ENCODE measurements at places on chromosomes 7 and 10.

DNA sequence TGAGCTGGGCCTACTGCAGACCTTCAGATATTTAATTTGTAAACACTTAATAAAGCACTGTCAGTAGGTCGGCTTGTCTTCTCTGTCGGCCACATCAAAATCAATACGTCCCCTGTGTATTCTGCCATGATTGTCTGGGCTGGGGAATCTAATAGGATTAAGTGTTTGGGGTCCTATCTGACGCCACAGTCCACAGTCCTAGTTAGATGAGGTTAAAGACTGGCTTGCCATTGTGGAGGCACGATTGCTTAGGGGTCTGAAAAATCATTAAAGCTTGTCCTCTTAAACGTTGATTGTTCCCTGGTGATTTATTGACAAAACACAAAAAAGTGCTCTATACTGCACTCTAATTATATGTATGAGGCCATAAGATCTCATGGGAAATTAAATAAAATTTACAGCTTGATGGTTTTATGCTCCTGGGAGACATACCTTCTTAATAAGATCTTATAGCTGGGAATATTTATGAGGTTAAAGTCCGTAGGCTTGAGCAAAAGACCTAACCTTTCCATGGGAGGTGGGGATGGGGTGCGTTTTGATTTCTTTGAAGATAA, 650.3 kb upstream of the GALNT17 start:
- no peak for DNase-seq

DNA sequence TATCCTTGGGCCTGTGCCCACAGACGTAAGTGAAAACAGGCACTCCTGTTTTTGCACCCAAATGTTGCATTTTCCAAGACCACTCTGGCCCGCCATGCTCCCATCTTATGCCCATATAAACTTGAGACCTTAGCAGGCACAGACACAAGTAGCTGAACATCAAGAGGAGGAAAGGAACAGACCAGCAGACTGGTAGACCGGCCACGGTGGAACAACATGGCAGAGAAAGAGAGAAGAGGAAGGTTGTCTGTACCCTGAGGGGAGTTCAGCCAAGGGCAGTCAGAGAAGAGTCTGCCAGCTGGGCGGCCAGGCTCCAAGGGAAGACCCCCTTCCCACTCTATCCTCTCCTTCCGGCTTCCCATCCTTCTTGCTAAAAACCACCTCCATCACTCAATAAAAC, 85.3 kb downstream of the GPR37 start:
- no peak for DNase-seq

DNA sequence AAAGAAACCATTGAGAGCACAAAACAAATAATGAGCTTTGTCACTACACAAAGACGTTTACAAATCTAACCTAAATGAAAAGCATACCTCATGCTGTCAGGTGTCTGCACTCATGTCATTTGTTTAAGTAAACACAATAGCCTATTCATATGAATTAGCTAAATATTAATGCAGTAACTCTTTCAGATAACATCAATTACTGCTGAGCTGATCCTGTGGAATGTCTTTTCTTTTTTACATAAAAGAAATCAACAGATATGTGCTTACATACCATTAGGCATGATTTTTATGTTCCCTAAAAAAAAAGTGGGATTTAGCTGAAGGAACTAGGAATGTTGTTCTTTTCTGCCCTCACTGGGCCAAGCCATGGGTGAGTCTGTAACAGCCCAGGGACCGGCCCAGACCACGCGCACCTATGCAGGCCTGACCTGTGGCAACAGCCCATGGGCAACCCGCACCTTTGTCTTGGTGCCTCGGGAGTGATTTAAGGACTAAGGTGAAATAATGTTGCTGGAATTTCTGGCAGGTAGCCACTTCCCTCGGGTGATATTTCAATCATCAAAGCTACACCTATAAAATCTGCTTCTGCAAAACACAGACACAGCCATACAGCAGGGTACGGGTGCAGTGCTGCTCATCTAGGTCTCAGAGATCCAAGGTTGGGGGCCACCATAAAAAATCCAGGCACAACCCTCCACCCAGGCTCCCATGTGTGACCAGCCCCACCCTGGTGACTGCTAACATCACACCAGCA, 44.6 kb downstream of the FGFR2 start:
- no peak for DNase-seq

DNA sequence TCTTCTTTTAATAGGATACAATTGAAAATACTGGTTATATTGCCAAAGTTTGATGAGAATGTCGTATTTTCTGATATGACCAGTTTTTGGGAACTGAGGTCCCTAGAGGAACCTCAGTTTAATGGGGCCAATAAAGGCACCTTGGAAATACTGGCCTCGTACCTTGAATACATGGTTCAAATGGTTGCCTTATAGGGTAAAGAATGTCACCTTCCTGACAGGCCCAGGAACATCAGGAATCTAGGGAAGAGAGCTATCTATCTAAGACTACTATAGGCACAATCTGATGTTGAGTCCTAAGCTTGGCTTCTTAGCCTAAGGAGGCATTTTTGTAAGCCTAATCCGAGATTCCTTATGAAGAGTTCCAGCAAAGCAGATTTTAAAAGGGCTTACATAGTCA, 9.3 kb downstream of the SHTN1 start:
- DNase-seq: no peak

DNA sequence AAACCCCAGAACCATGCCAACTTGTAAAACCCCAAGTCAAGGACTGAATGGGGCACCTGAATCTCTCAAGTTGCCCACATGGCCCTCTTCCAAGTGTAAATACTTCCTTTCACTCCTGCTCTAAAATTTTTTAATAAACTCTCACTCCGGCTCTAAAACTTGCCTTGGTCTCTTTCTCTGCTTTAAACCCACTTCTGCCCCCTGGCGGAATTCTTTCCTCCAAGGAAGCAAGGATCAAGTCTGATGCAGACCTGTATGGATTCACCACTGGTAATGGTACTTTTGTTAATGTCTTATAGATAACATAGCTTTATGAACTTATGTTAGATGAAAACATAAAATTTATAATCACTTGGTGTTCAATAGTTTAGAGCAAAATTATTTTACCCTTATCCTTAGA, 33.8 kb downstream of the SLC16A9 start:
- DNase-seq: no peak

GRCh38 chr10:120948889-120949608, 97.9 kb downstream of the WDR11 start:
- peak; percentile 61 for DNase-seq

DNA sequence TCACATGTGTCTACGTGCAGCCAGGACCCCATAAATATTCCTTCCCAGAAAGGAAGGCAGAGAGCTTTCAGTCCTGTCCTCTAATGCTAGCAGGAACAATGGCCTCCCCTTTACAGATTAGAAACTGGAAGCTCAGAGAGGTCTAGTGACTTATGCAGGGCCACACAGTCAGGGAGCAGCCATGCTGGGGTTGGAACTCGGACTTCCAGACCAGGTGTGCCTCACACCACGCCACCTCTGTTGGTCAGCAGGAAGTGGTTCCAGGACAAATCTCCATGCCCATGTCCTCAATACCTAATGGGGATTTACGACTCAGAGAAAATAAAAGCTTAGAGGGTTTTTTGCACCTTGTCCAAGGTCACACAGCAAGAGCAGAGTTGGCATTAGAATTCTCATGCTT, 378.9 kb downstream of the RPS24 start:
- DNase-seq: no peak

DNA sequence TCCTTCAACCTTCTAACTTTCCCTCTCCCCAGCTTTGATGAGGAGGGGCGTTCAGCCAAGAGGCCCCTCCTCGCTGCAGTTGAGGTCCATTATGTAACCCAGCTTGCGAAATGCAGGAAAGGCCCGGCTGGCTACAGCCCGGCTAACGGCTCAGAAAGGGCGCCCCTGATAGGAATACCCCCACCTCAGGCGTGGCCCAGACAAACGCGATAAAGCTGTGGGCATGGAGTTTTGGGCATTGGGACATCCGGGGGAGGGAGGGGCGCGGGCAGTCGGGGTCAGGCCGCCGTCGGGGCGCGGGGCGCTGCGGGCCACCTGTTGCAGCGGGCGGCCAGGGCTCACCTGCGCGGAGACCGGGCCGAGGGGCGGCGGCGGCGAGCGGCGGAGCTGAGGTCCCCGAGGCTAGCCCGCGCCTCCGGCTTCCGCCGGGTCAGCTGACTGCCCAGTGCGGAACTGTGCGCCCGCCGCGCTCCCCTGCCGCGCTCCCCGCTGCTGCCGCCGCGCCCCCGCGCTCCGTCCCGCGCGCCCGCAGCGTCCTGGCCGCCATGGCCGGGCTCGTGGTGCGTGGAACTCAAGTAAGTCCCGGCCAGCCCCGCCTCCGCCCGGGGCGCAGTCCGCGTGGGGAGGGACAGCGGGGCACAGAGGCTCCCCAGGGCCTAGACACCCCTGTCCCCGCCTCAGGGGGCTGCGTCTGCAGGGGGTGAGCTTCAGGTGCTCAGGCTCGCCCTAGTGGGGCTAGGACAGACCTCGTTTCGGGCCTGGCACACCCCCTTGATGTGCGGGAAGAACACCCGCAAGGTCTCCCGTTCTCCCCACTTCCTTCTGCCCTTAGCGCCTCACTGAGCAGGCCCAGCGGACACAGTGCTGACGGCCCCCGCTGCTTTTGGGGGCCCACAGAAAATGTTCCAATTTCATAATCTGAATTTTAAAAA, at the start of gene LRMDA:
Gene LRMDA (plus strand): TSS at position 445 of the 932 bp plus-strand sequence.
- no peak for DNase-seq

DNA sequence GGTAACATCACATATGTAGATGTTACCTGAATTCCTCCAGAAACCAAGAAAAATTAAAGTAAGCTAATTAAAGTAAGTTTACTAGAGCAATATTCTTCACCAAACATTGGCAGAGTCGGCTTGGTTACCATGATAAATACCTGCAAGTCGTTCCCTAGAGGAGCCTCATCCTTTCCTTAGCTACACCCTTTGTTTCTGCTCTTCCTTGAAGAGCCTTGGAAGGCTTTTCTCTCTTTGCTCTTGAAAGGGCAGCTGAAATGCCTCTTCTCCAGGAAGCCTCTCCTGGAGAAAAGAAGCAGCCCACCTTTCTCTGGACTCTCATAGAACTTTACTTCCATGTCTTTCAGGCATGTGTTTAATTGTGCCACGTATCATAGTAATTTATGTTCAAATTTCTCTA, 34.9 kb upstream of the CALD1 start:
- DNase-seq: no peak

GRCh38 chr7:37916673-37917660, at the start of gene SFRP4:
TSS of gene SFRP4 (minus strand) at chr7:37916817. CDS start at chr7:37916537, 280 bp downstream.
- DNase-seq: no peak

DNA sequence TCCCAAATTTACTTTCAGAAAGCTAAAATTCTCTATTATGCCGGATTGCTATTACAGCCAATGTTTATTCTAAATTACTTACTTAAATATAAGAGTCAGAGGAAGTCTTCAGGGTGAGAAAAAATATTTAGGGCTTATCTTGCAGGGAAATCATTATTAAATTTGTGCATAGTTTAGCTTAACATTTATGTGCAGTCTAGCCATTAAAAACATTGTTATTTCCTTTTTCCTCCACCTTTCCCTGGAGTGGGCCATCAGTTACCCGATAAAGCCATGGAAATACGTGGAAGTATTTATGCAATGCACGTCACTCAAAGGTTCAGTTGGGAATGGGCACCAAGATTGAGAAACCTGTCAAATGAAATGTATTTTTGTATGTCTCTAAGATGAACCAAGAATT, 9.5 kb upstream of the TAS2R60 start:
- no peak for DNase-seq

- no peak for DNase-seq
Measured at GRCh38 chr7:148211740-148212151, 378.8 kb upstream of the C7orf33 start.

DNA sequence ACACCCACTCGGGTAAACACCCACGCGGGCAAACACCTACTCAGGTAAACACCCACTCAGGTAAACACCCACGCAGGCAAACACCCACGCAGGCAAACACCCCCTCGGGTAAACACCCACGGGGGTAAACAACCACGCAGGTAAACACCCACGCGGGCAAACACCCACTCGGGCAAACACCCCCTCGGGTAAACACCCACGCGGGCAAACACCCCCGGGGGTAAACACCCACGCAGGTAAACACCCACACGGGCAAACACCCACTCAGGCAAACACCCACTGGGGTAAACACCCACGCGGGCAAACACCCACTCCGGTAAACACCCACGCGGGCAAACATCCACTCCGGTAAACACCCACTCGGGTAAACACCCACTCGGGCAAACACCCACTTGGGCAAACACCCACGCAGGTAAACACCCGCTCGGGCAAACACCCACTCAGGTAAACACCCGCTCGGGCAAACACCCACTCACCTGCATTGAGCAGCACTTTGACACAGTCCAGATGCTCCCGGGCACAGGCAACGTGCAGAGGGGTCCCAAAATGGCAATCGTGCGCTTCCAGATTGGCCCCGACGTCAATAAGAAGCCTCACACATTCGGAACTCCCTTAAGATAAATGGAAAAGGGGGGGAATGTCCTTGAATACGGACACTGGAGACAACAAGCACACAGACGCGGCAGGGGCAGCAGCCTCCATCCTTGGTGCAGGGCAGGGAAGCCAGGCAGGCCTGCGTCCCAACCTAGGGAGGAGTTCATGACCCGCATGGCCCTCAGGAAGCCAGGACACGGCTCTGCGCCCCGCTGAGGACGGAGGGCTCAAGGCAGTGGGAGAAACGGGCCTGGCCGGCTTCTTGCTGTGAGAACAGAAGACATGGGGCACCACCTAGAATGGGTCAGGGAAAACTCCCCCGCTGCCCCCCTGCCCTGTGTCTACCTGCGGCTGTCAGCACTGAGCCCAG, 17.6 kb downstream of the ASB13 start:
- no peak for DNase-seq

- DNase-seq: no peak
Measured at GRCh38 chr7:78125884-78126283, 327.3 kb downstream of the PHTF2 start.

DNA sequence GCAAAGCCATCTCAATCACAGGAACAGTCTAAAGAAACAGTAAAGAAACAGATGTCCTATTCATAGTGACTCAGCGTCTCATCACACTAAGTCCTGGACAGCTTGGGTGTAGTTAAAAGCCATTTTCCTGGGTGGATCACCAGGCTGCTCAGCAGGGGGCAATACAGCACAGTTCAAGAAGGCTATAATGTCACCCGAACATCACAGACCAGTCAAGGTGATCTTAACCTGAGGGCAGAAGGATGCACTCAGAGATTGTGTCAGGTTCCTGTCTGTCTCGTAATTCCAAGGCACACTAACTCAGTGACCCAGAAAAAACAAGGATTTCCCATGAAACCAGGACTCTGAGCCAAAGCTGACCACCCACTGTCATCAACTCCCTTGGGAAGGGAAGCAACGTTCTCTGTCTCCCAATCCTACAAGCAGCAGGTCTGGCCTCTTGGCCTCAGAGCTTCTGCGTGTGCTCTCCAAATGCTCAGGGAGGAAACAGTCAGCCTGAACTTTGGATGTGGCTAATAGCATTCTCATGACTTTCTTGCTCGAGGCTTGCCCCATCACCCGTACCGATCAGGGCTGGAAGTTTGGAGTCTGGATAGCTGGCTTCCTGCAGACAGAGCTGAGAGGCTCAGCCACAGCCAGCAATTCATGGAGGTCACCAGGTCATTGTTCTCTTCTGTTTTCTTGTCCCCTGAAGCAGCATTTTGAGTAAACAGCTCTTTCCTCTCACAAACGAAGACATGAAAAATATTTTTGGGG, 90.4 kb upstream of the FAM171A1 start:
- no peak for DNase-seq

- peak; percentile 5 for DNase-seq
Measured at GRCh38 chr10:94546049-94546900, 687 bp downstream of the HELLS start.

- DNase-seq: no peak
Measured at GRCh38 chr10:98536551-98536950, 89.8 kb upstream of the HPS1 start.

All from activated naive CD4-positive, alpha-beta T cell treated with Interleukin-2 at 50 U/mL for 16 hours (primary cell).